ENCODE measurements at places on chromosomes 11 and 22. TPM values are rescaled to one million over a fixed set of nuclear protein-coding genes. Genes with fewer than 3 reads are reported as not detected.

DNA sequence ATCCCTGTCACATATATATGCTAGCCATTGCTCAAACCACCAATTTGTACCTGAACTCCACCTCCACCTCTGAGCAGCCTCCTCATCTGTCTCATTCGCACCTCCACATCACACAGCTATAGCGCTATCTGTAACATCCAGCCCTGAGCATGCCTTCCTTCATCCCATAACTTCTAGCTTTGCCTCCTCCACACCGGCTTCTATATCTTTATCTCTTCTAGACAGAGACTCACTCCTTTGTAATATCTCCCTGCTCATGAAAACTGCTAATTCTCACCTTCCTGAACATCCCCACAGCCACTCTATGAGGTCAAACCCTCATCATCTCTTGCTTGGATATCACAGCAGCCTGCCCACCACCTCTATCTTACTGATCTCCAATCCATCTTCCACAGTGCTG, 5.9 kb downstream of the SIAE start:
- H3K4me3 ChIP-seq: no peak overlapping the region
- DNase-seq: no peak
- H3K36me3 ChIP-seq: peaks cover 22% of the 10 kb centered on the region
- H3K27ac ChIP-seq: no peak overlapping the region
- peaks cover 1% of the 10 kb centered on the region for H3K4me1 ChIP-seq
- no peaks in the 10 kb centered on the region for H3K27me3 ChIP-seq

DNA sequence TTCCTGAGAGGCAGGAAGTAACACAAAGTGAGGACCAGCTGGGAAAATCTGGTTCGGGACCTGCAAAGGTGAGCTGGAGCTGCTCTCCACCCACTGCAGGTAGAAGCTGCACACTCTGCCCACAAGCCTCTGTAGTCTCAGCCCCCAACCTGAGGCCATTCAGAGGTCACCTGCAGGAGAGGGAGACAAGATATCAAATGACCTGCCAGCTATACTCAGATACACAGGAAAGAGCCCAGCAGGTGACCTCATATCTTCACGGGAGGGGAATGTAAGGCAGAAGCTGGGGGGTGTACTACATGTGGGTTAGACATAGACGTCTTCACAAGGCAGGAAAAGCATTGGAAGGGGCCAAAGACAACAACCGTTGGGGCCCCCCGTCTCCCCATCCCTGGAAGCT, 86.1 kb downstream of the APIP start:
- DNase-seq: no peak
- no peak overlapping the region for H3K27ac ChIP-seq
- no peaks in the 10 kb centered on the region for H3K36me3 ChIP-seq
- no peak overlapping the region for H3K4me3 ChIP-seq
- peaks cover 3% of the 10 kb centered on the region for H3K4me1 ChIP-seq
- H3K27me3 ChIP-seq: no peaks in the 10 kb centered on the region

Gene MRGPRE
- not detected for total RNA-seq

- no peaks in the 10 kb centered on the region for H3K27me3 ChIP-seq
- H3K36me3 ChIP-seq: no peaks in the 10 kb centered on the region
- no peak for DNase-seq
- H3K27ac ChIP-seq: no peak overlapping the region
Observed at GRCh38 chr11:90774727-90775566, 552.1 kb upstream of the CHORDC1 start.

DNA sequence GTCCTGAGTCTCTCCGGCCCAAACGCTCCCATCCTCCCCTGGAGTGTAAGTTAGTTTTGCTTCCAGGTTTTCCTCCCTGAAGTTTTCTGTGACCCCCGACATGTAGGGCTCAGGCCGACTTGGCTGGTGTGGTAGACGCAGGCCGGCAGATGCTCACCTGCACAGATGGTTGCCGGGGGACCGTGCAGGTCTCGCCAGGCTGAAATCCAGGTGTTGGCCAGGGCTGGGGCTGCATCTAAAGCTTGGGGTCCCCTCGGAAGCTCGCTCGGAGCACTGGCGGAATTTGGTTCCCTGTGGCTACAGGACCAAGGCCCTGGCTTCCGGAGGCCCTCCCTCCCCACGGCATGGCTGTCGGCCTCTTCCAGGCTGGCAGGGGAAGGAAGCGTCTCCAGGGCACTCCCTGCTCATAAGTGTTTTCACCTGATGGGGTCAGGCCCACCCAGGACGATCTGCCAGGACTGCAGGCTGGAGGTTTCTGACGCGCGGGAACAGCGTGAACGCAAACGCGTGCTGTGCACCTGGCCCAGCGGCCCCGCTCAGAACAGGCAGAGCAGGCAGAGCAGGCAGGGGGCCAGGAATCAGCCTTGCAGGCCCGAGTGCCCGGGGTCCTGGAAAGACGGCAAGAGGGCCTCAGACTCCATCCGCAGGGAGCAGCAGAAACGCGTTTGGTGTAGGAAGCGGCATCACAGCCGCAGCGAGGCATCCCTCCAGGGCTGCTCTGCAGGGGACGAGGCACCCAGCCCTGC, 258.2 kb downstream of the BRD1 start:
- H3K36me3 ChIP-seq: no peaks in the 10 kb centered on the region
- H3K4me3 ChIP-seq: no peak overlapping the region
- DNase-seq: no peak
- H3K27me3 ChIP-seq: no peaks in the 10 kb centered on the region
- no peaks in the 10 kb centered on the region for H3K4me1 ChIP-seq

Gene VWCE
- total RNA-seq: 1.5 TPM

DNA sequence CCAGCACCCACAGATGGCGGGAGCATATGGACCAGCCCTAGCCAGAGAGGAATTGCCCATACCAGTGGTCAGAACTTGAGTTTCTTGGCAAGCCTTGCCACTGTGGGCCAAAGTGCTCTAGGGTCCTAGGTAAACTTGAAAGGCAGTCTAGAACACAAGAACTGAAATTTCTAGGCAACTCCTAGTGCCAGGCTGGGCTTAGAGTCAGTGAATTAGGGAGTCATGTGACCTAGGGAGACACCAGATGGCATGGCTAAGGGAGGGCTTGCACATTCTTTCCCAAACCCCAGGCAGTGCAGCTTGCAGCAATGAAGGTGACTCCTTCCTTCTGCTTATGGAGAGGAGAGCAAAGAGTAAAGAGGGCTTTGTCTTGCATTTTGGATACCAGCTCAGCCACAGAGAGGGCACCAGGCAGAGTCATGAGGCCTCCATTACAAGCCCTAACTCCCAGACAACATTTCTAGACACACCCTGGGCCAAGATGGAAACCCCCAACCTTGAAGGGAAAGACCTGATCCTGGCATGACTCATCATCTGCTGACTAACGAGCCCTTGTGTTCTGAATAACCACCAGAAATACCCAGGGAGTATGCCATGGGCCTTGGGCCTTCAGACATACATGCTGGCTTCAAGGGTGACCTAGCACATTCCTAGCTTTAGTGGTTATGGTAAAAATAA, 19.2 kb upstream of the OR56A3 start:
- no peak overlapping the region for H3K27ac ChIP-seq
- no peaks in the 10 kb centered on the region for H3K4me1 ChIP-seq
- H3K36me3 ChIP-seq: no peaks in the 10 kb centered on the region

- H3K36me3 ChIP-seq: no peaks in the 10 kb centered on the region
- peaks cover 11% of the 10 kb centered on the region for H3K4me1 ChIP-seq
- no peaks in the 10 kb centered on the region for H3K27me3 ChIP-seq
- peak overlapping the region; percentile 6 for H3K27ac ChIP-seq
Observed at GRCh38 chr11:1336836-1337646, 27.6 kb upstream of the TOLLIP start.

DNA sequence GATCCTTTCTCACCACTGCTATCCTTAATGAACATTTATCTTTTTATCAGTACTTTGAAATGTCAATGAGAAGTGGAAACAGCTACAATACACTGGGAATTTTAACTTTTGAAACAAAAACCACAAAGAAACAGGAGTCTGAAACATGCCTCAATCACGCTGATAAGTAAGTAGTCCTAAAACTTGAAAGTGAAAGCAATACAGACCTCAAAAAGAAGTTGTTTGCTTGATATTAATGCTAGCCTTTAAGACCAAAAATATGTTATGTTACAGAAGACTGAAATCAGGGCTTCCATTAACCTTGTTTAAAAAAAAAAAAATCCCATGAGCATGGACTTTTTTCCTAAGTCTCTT, 21.3 kb downstream of the PHF21A start:
- H3K4me3 ChIP-seq: peak overlapping the region; percentile 25
- H3K27ac ChIP-seq: peak overlapping the region; percentile 77
- H3K36me3 ChIP-seq: no peaks in the 10 kb centered on the region
- no peak for DNase-seq
- peaks cover 18% of the 10 kb centered on the region for H3K4me1 ChIP-seq

DNA sequence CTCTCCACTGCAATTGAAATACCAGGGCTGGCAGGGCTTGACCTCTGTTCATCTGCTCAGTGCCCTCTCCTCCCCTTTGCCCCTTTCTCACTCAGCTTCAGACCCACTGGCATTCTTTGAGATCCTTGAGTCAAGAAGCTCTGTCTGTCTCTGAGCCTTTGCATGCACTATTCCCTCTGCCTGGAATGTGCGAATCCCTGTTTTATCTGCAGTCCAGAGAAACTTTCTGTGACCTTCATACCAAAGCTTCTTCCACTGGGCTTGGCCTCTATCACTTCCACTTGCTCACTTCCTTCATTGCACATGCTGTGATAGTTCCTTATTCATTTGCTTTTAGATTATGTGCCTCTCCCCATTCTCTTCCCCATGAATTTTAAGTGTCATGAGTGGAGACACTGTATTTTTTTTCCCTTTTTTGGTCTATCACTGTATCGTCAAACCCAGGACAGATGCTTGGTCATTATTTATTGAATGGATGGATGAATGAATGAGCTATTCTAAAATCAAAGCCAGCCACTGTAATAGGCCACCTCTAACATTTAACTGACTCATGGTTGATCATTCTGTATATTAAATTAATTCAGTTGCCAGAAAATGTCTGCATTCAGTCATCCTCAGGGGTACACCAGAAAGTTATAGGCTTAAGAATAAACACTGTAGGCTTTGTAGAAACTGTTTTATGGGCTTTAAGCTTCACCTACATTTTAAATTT, 88.7 kb upstream of the TIMP3 start:
- H3K27ac ChIP-seq: peak overlapping the region; percentile 34
- no peak overlapping the region for H3K4me3 ChIP-seq
- no peak for DNase-seq
- H3K4me1 ChIP-seq: peaks cover 21% of the 10 kb centered on the region
- no peaks in the 10 kb centered on the region for H3K27me3 ChIP-seq

GRCh38 chr22:20656902-20657836, 116.7 kb upstream of the SERPIND1 start:
- no peak overlapping the region for H3K4me3 ChIP-seq
- H3K27me3 ChIP-seq: no peaks in the 10 kb centered on the region
- no peak for DNase-seq
- no peak overlapping the region for H3K27ac ChIP-seq
- H3K36me3 ChIP-seq: no peaks in the 10 kb centered on the region

Gene KRTAP5-1
- total RNA-seq: not detected

Gene NF2
- total RNA-seq: 43.9 TPM

- H3K4me3 ChIP-seq: peak overlapping the region; percentile 88
- H3K27ac ChIP-seq: peak overlapping the region; percentile 97
- H3K4me1 ChIP-seq: peaks cover 9% of the 10 kb centered on the region
- no peaks in the 10 kb centered on the region for H3K27me3 ChIP-seq
- H3K36me3 ChIP-seq: no peaks in the 10 kb centered on the region
Observed at GRCh38 chr11:117328375-117329010, 839 bp downstream of the CEP164 start.

DNA sequence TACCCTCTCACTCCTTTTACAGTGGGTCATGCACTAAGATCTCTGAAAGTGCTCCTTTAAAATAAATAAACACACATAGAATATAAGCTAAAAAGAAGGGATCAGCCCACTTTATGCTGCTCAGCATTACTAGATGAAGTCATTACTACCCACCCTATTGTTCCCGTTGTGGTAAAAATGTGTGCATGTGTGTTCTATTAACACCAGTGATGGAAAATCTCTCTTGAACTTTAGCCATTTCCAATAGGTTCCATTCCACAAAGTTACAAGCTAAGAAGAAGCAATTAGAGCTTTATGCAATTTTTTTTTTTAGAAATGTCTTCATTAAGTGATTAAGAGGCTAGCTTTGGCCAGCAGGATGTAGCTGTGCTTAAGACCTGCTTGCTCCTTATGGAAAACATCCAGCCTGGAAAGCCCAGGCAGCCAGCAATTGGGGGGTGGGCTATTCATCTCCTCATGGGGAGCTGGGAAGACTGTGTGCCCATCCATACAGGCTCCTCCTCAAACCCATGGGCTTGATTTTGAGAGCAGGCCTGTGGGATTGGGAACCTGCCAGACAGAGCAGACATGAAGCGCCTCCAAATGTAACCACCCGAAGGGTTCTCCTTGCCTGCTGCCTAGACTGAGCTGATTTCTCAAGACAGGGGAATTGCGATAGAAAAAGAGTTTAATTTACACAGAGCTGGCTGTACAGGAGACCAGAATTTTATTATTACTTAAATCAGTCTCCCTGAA, 92.9 kb upstream of the PARVA start:
- H3K27ac ChIP-seq: no peak overlapping the region
- no peak overlapping the region for H3K4me3 ChIP-seq
- H3K36me3 ChIP-seq: no peaks in the 10 kb centered on the region
- H3K4me1 ChIP-seq: peaks cover 7% of the 10 kb centered on the region

GRCh38 chr11:120785576-120785975, 238.3 kb upstream of the TBCEL start:
- no peaks in the 10 kb centered on the region for H3K4me1 ChIP-seq
- H3K27ac ChIP-seq: no peak overlapping the region
- H3K4me3 ChIP-seq: no peak overlapping the region

DNA sequence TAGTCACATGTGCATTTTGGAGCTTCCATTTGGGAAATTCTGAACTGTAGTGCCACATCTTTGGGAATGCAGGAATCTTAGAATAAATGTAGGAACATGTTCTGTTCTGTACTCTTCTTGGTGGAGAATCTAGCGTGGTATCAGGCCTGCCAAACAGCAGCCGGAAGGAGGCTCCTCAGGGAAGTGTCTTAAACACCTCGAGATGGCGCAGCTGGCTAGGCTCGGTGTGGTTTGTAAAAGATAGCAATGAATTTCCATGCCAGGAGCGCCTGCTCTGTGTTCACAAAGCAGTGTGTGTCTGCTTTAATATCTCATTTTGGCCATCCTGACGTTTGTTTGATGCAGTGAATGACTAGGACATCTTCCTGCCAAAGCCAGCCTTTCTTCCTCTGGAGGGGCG, 145.1 kb downstream of the ATXN10 start:
- H3K27ac ChIP-seq: no peak overlapping the region
- H3K4me3 ChIP-seq: no peak overlapping the region
- no peaks in the 10 kb centered on the region for H3K27me3 ChIP-seq
- no peaks in the 10 kb centered on the region for H3K4me1 ChIP-seq
- H3K36me3 ChIP-seq: peaks cover 18% of the 10 kb centered on the region
- no peak for DNase-seq

- H3K27ac ChIP-seq: no peak overlapping the region
- H3K4me1 ChIP-seq: no peaks in the 10 kb centered on the region
- no peak overlapping the region for H3K4me3 ChIP-seq
- no peaks in the 10 kb centered on the region for H3K36me3 ChIP-seq
- no peaks in the 10 kb centered on the region for H3K27me3 ChIP-seq
Observed at GRCh38 chr11:77104727-77105126, 2.1 kb downstream of the OMP start.

Gene B3GAT1
- total RNA-seq: 1.2 TPM

Data from upper lobe of right lung (tissue), 1 donor.